Tibial artery (tissue), 4 donors: ENCODE measurements at places on chromosomes 2 and 18.

- no peak for DNase-seq
Measured at GRCh38 chr2:174492963-174493431, 6.2 kb upstream of the GPR155 start.

DNA sequence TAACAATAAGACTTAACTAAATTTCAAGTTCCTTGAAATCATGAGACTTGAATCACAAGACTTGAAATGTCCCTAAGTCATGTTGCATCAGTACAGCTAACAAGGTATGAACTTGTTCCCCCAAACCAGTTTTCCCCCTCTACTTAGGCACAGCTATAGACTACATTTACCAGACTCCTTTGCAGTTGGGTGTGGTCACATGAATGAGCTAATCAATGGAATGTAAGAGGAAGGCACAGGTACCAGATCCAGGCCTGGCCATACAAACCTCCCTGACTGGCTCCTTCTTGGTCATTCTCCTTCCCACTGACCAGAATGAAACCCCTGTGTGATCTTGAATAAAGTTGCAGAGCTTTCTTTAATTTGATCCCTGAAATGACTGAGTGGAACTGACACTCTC is 77.8 kb downstream of the DNER start:
- no peak for DNase-seq

GRCh38 chr2:167345559-167345958 is 457.3 kb downstream of the XIRP2 start:
- DNase-seq, result no peak

DNA sequence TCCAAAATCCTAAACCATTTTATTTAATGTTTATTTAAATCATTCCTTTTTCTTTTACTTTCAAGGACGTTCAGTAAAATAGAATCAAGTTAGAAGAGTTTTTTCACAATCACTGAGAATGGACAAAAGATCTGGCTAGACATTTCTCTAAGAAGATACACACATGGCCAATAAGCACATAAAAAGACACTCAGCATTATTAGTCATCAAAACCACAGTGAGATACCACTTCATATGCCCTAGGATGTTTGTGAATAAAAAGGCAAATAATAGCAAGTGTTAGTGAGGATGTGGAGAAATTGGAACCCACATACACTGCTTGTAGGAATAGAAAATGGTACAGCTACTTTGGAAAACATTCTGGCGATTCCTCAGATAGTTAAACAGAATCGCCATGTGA is 76.1 kb downstream of the RHBDD1 start:
- DNase-seq, result no peak

GRCh38 chr18:74266161-74266560 is 25.6 kb downstream of the CYB5A start:
- no peak for DNase-seq

- no peak for DNase-seq
Measured at GRCh38 chr2:197311421-197312033, 947 bp upstream of the ANKRD44 start.

GRCh38 chr2:30625701-30626100 is 178.7 kb downstream of the LCLAT1 start:
- no peak for DNase-seq

- no peak for DNase-seq
Measured at GRCh38 chr18:21830532-21830931, 89.9 kb downstream of the MIB1 start.

- DNase-seq, result no peak
Measured at GRCh38 chr18:49368876-49369440, 91.5 kb downstream of the DYM start.

DNA sequence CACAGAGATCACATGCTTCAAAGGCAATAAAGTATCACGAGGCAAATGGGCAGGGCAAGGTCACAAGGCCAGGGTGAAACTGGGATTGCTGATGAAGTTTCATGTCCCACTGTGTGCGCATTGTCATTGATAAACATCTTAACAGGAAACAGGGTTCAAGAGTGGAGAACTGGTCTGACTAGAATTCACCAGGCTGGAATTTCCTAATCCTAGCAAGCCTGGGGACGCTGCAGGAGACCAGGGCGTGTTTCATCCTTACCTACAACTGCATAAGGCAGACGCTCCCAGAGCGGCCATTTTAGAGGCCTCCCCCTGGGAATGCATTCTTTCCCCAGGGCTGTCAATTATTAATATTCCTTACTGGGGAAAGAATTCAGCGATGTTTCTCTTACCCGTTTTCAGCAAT is 33.2 kb downstream of the PTPN4 start:
- DNase-seq, result no peak

GRCh38 chr2:100267751-100268150 is 54.5 kb downstream of the LONRF2 start:
- DNase-seq, result no peak

DNA sequence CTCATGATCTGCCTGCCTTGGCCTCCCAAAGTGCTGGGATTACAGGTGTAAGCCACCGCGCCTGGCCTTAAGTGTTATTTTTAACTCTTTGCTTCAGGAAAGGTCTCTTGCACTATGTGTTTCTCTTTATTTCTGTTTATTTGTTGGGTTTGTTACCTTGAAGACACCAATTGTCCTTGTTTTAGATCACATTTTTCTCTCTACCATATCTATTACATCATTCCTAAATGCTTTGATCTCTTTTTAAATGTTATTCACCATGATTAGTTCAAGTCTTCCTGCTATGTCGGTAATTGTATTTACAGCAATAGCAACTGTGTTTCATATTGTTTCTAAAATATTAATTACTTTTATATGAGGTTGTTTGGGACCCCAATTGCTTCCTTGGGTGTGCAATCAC is 77.7 kb downstream of the CDC42EP3 start:
- no peak for DNase-seq

- no peak for DNase-seq
Measured at GRCh38 chr2:117745537-117745936, 69.0 kb upstream of the DDX18 start.

GRCh38 chr2:86372641-86373502 is 35.4 kb upstream of the REEP1 start:
- DNase-seq, result no peak

GRCh38 chr2:64015898-64016297 is 3.3 kb downstream of the VPS54 start:
- no peak for DNase-seq

- no peak for DNase-seq
Measured at GRCh38 chr2:110675679-110676078, 2.2 kb downstream of the BUB1 start.

DNA sequence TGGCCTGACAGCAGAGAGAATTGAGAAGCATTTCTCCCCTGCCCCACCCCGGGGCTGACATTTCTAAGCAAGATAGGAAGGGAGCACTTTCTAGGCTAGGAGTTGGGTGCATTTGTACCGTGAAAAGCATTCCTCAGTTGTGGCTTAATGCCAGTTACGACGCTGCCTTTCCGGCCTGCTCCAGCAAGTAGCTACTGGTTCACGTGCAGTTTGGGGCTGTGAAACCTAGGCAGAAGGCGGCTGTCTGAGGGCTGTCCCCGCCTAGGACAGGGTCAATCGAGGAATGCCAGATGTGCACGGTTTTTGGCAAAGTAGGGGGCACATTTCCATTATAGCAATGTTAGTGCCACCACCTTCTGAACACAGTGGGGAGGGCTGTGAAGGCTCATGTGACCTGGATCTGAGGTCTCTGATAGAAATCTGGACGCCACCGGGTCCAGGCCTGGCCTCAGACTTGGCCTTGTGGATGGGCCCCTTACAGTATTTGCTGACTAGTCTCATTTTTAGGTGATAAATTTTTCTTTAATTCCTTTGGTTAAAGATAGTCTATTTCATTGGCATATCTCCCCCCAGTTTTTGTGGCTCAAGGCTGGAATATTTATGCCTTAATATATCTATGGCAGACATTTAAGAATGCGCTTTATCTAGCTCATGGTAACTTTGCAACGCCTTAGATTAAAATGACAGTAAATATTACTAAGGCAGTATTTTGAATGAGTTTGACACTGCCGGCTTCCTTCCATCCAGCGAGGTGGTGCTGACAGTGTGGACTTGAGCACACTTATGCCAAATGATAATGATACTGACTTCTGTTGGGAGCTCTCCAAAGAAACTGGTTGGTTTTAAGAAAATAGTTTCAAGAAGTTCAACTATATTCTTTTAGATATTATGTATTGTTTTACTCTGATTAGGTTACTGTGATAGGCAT is 78.7 kb downstream of the LPIN1 start:
- no peak for DNase-seq

DNA sequence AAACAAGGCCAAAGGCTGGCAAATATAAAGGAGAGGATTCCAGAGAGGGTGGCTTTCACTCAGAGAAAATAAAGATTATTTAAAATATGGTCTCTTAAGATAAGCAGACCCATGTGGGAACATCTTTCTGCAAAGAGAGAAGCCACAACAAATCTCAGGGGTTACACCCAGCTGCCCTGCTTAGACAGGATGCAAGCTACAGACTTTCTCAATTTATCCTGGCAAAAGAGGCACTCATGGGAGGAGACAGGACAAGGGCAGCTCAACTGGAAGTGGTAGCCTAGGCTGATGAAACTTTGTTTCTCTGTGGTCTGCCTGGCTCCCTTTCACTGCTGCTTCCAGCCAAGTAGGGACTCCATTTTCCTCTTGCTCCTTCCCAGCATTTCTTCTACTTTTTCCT is 25.9 kb upstream of the SULT1C4 start:
- DNase-seq, result no peak

DNA sequence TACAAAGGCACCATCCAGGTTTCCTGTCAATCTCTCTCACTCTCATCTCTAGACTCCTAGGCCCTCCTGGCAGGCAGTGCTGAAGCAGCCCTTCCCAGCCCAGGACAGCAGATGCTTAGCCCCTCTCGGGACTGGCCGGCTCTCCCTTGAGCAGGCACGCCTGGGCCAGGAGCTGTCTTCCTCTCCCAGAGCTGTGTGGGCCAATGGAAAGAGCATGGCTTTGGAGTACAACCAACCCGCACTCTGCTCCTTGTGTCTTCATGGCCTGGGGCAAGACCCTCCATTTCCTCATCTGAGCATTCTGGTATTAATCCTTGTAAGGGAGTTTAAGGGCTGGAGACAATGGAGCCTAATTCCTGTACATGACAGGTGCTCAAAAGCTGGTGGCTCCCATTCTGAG is 97.2 kb downstream of the CAPN13 start:
- no peak for DNase-seq

- DNase-seq, result no peak
Measured at GRCh38 chr2:173021939-173022371, 53.7 kb upstream of the MAP3K20 start.

- peak; percentile 50 for DNase-seq
Measured at GRCh38 chr18:48667276-48668254, 128.7 kb downstream of the CTIF start.

DNA sequence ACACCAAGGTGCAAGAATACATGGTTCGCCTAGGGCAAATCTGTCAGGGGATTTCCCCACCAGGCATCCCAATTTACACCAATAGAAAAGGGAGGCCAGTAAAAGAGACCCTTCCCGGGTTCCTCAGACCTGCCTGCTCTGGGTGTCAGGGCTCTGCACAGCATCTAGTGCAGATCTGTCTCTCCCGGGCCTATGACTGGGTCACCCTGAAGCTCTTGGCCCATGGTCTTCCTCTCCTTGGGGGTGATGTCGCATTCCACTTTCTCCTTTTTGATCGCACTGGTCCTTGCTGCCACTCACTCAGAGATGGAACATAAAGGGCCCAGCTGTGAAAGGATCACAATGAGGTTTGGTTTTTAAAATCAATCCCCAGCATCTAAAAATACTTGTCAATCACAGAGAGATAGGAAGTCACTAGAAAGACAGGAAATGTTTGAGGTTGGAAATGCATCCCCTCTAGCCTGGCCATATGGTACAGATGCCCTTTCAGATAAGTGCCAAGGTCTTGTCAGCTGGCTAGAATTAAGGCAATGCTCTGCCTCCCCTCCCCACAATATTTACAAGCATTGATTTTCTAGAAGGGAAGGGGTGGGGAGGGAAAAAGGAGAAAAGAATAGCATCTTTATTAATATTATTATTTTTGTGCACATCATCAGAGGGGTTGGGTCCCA is 34.9 kb upstream of the AFTPH start:
- DNase-seq, result no peak

- no peak for DNase-seq
Measured at GRCh38 chr18:47749600-47749973, 180.9 kb downstream of the SMAD2 start.

- no peak for DNase-seq
Measured at GRCh38 chr18:26477828-26478466, 70.4 kb downstream of the KCTD1 start.

DNA sequence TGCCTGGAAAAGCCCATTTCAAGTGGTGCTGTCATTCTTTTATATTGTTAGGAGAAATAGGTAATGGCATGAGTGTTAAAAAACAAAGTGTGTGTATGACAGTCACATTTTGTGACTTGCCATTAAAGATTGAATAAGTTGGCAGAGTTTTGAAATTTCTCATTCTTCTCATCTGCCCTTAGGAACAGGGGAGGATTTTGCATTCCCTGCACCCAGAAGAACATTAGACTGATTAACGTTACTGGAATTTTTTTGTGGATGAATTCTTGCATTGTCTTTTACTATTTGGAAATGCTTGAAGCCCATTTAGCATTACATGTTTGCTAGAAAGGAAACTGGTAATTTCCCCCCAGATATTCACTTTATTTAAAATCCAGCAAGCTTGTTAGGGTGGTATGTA is 162.2 kb downstream of the BABAM2 start:
- DNase-seq, result no peak

- DNase-seq, result no peak
Measured at GRCh38 chr18:69885841-69886531, 61.7 kb downstream of the CD226 start.

DNA sequence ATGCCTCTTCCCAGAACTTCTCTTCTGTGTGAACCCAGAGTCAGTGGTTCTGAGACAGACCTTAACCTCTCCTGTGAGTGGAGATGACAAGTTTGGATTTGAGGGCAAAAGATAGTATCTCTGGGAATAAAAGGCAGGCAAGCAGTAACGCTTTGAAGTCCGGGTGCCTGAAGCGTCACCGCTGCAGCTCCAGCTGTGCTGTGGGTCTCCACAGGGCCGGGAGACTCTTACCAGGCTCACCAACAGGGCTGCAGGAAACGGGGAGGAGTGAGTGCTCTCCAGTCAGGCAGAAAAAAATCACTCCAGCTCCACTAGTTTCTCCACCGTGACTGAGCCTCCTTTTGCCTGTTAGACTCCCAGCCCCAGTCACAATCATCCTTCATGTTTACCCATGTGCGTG is 79.7 kb upstream of the MAP4K4 start:
- no peak for DNase-seq
